PC-9 (cell line): ENCODE measurements at places on chromosomes 2 and 18.

DNA sequence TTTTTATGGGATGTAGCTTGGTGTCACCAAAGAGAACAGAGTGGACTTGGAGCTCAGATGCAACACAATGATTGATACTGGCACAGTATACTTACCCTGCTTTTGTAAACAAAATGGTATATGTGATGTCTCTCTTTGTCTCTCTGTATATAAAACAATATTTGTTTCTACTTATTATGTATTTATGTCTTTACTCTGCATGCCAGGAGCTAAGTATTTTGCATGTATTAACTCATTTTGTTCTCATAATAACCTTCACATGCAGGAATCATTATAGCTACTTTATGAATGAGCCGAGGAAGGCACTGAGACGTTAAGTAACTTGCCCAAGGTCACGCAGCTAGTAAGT lies 27.9 kb upstream of the CASP8 start:
- no peak for DNase-seq

DNA sequence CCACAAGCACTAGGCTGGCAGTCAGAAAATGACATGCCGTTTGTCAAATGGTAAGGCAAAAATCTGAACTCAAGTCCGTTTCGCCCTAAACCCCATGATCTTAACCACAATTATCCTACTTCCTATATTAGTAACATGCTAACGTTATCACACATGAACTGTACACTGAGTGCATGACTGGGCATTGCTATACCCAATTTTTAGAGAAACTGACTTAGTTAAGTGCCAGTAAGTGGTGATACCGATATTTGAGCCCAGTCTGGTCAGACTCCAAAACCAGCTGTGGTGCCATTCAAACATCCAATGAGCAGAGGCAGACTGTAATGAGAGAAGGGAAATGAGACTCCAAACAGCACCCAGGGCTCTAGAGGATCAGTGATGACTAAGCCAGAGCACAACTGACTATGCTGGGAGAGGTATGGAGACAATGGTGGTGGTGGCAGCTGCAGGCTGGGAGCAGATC lies 311.7 kb upstream of the PKDCC start:
- DNase-seq = no peak

DNA sequence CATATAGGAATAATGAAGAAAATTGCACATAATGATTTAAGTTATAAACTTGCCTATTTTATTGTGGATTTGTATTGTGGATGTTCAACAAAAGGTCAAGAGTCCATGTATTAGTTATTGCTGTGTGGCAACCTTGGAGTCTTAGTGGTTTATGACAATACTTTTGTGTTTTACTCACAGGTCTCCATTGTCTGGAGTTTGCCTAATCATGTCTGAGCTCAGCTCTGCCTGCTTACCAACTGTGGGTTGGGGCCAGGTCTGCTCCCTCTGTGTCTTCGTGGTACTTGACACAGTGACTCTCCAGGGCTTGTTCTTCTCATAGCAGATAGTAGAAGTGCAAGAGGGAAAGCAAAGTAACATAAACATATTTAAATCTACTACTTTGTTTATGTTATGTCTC lies 382.5 kb downstream of the CBLN2 start:
- no peak for DNase-seq

DNA sequence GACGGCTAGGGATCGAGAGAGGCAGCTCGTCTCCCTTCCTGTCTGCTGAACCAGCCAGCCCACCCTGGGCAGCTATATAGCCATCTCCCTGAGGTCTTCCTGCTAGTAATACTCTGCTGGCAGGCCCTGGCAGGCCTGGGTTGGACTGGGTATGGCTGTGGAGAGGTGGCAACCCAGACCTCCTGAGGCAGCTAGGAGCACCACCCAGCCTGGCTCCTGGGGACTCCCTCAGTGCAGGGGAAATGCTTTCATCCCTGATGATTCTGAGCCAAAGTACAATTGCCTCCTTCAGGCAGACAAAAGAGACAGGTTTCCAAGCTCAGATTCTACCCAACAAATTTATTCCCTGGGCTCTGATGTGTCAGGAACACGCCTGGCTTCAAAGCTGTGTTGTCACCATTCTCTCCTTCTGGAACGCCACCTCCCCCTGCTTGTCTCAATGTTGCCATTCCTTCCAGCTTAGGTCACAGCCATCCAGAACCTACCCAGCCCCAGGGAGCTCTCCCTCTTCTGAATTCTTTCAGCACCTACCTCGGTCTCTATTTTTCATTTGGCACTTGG lies 4.7 kb upstream of the DNAJB2 start:
- DNase-seq = peak; percentile 82

DNA sequence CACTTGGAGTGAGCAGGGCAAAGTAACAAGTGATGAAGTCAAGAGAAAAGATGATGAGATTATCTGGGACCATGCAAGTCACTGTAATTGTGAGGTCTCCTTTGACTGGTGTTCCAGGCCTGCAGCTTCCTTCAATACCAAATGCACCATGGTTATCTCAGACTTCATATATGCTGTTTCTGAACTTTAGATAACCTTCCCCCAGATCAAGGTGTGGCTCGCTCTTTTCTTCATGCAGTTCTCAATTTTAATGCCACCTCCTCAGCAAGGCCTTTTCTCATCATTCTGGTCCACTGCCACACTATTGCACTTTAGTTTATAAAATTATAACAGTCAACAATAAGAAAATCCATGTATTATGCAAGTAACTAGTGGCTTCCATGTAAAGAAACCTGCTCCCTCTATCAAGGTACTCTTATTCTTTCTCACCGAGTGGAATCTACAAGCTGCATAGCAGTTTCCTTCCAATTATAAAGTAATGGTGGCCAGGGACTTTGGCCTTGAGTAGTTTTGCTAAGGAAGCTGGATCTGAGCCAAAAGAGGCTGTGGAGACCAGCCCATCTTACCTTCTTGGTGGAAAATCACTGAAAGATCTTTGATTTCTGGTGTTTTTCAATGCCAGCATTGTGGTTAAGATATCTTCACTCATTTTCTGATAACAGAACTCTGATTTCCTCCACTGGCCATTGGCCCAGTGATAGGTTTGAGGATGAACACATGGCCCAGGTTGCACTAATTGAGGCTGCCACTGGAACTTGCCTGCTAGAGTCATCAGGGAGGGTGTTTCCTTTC lies 113.6 kb downstream of the KCNE4 start:
- no peak for DNase-seq

GRCh38 chr2:62199392-62200125 lies 3.6 kb downstream of the B3GNT2 start:
- peak; percentile 45 for DNase-seq

GRCh38 chr2:63588385-63589147 lies at the start of the genes MDH1 and WDPCP:
Gene MDH1, plus strand, starts transcription at chr2:63588963. Its CDS starts 81 bp downstream, at chr2:63589044.
Gene WDPCP, minus strand, starts transcription at chr2:63588477. Its CDS starts 206 bp downstream, at chr2:63588271.
- peak; percentile 100 for DNase-seq

- DNase-seq = no peak
These were observed 37.3 kb upstream of the SKOR2 start for GRCh38 chr18:47288741-47289140.

DNA sequence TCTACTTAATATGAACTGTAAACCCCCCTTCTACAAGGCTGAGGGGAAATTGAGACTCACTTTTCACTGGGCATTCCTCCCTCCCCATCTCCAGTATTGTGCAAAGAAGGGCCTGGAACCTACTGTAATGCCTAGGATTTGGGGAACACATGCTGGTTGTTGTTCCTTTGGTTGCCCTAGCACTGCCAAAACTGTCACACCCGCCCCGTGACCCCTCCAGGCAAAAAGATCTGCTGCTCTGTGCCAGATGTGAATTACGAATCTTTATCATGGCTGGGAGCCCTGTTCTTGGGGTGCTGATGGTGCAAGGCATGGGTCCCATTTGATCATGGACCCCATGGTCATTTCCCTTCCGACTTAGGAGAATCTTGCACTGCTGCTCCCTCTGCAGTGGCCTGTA lies 95.4 kb downstream of the CABLES1 start:
- no peak for DNase-seq

DNA sequence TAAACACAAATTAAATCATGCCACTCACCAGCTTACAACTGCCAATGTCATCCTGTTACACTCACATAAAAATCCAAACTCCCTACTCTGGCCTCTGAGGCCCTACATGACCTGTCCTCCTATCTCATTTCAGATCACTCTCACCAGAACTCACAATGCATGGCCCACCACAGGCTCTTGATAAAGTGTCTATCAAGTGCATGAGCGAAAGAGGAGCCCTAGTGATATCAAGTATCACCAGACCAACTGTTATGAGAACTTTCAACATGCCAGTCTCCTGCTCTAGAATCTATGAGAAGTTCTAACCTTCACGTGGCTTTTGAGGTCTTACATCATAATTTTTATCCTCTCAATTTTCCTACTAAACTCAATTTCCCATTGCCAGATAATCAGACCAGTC lies 76.4 kb upstream of the CD226 start:
- no peak for DNase-seq

DNA sequence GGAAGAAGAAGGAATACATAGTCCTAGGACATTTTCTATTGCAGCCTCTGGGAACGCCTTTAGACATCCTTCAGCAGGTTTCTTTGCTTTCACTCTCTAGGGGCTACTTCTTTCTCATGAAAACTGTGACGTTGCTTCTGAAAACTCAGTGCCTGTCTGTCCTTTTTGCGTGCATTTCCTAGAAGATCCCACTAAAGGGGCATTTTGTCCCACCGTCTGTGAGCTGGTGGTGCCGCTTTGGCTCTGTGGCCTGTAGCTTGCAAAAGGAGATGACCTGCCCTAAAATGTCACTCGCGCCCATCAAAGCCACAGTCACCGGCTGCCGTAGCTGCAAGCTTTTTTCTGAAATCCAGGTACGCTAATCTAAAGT lies 579 bp downstream of the STAT4 start:
- DNase-seq = no peak

- peak; percentile 76 for DNase-seq
These were observed 62.9 kb downstream of the RPL31 start for GRCh38 chr2:101064868-101065549.

DNA sequence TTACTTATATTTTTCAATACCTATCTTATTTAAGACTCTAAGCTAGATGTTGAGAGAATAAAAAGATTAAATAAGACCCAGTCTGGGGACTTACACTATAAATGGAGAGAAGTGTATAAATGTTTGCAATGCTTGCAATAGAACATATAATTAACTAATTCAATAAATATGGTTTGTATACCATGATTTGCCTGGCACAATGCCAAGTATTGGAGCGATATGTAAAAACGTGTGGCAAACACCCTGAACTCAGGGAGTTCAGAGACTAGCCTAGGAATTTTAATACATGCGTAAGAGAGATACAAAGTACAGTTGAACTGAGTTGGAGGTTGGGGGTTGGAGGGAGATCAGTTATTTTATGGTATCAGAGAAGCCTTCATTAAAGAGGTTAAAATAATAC lies 251.8 kb upstream of the DDX18 start:
- no peak for DNase-seq

GRCh38 chr2:42722320-42723190 lies 41.4 kb downstream of the OXER1 start:
- peak; percentile 79 for DNase-seq

- DNase-seq = no peak
These were observed 17.2 kb downstream of the SP110 start for GRCh38 chr2:230202430-230203109.

DNA sequence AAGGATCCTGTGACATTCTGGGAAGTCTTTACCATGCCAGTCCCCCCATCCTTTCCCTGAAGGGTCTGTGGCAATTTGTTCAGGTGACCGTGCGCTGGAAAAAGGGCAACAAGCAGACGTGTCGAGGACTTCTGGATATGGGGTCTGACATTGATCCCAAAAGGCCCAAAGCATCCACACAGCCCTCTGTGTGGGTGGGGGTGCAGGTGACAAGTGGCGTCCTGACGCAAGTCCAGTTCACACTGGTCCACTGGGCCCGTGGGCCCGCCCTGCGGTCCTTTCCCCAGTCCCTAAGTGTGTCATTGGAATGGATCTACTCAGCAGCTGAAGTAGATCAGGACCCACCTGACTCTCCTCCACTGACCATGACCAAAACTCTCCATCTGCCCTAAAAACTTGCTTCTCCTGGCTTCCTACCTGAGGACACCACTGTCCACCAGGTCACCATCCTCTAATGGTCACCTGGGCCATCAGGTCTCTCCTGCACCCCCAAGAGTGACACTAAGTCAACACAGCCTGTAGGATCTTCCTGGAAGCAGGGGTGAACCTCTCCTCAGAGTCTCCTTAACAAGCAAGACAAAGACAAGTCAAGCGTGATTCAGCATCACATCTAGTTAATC lies 85.6 kb upstream of the SLC66A3 start:
- no peak for DNase-seq

- DNase-seq = no peak
These were observed 597.5 kb upstream of the NRXN1 start for GRCh38 chr2:51629406-51629805.

DNA sequence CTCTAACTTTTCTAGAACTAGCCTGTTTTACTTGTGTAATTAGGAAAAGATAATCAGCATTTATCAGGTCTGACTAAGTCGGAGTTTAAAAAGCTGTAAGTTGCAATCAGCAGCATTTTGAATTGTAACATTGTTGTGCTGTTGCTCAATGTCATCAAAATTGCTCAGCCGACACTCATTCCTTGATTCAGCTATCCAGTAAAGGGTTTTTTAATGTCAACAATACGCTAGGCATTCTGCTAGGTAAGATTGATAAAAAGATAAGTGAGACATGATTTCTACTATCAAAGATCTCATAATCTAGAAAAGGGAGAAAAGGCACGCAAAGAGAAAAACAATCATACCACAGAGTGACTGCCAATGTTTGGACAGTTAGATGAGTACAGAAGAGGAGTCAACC lies 327.1 kb upstream of the CDH2 start:
- no peak for DNase-seq

- DNase-seq = no peak
These were observed 372.8 kb upstream of the ST6GAL2 start for GRCh38 chr2:107258531-107259407.
